ENCODE measurements at places on chromosomes 6 and 20. TPM values are rescaled to one million over a fixed set of nuclear protein-coding genes. Genes with fewer than 3 reads are reported as not detected.
A peak's percentile ranks its signal among the peaks of the same experiment; 100 is the strongest.

GRCh38 chr20:56841346-56841908 lies 212.3 kb downstream of the TFAP2C start:
- DNase-seq = no peak

DNA sequence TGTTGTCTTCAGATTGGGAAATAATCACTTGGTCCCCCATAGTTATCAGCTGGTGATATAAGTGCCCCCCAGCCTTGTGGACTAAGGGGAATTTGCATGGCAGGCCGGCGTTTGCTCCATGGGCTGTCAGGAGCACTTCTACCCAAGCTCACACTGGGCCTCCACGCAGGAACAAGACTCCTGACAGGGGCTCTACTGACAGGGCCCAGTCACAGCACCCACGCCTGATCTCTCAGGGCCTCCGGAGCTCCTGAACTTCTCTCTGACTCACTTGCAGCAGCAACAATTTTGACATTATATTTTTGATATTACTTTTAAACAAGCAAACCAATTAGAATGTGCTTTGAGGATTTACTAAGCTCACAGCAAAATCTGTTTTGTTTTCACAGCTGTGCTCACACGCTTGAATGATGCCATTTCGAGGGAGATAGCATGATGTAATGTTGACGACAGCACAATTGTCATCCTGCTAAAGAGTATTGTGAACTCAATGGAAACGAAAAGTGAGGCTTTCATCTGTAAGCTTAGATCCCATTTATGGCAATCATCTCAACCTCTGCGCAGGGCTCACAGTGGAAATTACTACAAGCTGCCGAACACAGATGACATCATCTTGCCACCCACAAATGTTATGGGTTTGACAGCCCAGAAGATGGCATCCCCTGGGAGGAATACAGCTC lies 28.7 kb upstream of the TXNDC5 start:
- no peak for DNase-seq

DNA sequence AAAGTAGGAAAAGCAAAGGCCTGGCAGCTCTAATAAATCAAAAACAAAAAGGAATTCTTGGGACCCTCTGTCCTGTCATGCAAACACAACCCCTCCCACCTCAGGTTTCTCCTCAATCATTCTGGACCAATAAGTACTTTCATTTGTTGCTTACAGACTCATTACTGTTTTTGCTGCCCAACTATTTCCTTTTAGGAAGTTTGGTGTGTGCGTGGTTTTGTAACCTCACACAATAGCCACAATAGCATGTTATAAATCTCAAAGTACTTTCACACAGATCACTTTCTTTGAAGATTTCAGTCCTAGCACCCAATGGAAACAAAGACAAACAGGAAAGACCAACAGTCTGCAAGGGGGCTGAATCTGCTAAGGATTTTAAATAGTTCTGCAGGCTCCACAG lies 4.5 kb downstream of the MRPL14 start:
- DNase-seq = no peak

The KCNK15 gene
- 11.0 TPM for total RNA-seq

GRCh38 chr6:43941174-43941573 lies 171.2 kb downstream of the VEGFA start:
- DNase-seq = no peak

DNA sequence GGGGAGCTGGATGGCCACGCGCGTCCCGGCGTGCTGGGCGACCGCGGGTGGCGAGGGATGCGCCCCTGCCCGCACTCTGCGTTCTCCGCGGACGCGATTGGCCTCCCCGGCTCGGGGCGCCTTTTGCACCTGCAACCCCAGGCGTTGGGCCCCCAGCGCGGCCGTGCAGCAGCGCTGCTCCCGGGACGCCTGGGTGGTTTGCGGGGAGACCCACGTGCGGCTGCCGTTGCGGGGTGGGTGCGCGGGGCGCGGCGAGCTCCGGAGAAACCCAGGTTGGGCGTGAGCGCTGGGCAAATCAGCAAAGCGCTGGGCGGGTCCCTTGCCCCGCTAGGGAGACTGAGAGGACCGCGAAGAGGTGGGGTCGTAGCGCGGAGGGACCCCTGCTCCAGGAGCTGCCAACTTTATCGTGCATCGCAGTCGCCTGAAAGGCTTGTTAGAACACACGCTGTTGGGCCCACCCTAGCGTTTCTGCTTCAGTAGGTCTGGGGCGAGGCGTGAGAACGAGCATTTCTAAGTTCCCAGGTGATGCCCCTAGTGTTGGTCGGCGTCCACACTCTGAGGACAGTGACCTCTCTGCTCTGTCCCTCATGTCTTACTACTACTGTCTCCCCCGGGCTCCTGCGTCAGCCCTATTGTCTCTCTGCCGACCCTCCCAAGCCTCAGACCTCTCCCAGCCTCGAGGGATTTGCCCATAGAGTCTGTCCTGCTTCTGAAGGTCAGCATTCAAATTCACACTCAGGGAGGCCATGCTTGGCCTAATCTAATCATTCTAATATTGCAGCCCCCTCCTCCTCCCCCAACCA lies 538 bp upstream of the ZFP64 start:
- peak; percentile 45 for DNase-seq

- no peak for DNase-seq
These were observed 14.2 kb downstream of the ITCH start for GRCh38 chr20:34377072-34377847.

The FAM83C gene
- total RNA-seq = 0.11 TPM

DNA sequence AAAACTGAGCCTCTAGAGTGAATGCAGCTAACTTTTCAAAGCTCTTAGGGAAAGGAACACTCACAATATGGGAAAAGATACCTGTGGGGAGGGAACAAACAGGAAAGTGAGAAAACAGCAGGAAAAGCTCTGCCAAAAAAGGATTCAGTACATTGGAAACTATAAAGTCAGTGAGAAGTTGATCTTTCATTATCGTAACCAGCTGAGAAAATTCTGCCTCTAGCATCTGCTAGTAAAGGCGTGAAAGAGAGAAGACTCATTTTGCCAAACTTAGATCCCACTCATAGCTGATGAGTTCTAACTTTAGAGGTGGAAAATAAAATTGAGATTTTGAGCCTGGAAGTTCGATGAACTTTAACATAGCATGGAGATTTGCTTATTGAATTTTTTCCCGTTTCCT lies 321.8 kb upstream of the RNF217 start:
- no peak for DNase-seq

- DNase-seq = no peak
These were observed 6.5 kb upstream of the SCRT2 start for GRCh38 chr20:682123-682522.

The PRND gene
- not detected for total RNA-seq

DNA sequence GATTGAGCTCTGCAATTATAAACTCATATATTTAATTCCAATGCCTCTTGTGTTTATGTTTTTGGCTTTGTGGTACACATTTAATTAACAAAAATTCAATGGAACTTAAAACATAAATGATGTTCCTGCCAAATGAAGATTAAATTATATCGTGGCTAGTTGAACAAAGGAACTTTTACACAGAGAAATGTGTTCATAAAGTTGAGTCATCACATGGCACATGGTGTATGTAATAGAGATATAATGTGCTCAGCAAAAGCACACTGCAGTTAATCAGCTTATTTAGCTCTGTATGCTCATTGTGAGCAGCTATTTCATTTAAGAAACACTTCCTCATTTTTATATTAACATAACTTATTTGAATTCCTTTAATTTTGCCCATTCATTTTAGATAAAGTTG lies 1295.6 kb upstream of the CITED2 start:
- no peak for DNase-seq

GRCh38 chr6:21087188-21087587 lies 506.4 kb upstream of the SOX4 start:
- no peak for DNase-seq

The TMEM14C gene
- total RNA-seq = 140 TPM

The DLK2 gene
- total RNA-seq = not detected

GRCh38 chr20:37880726-37881591 lies 22.0 kb upstream of the VSTM2L start:
- DNase-seq = peak; percentile 53

DNA sequence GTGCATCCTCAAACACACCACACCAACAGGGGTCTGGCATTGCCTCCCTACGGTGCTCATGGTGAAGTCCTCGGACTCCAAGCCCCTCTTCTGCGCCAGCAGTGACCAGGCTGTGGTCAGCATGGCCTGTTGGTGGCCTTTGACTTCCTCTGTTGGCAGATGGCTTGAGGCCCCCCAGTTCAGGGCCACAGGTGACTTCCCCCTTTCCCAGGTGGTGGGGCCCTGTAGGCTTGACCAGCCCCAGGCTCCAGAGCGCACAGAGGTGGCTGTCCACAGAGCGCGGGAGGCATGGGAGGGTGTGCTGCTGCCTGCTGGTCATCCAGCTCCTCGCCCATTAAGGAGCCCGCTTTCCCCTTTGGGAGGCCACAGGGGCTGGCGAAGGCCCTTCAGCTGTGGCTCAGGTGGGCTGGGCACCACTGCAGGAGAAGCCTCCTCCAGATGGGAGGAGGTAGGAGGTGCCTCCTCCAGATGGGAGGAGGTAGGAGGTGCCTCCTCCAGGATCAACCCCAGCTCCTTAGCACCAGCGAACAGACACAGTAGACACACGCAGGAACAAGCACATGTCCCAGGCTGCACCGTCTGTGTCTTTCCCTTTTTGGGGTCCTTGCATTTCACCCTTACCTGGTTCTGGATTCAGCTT lies 52.1 kb upstream of the BHLHE23 start:
- peak; percentile 45 for DNase-seq

DNA sequence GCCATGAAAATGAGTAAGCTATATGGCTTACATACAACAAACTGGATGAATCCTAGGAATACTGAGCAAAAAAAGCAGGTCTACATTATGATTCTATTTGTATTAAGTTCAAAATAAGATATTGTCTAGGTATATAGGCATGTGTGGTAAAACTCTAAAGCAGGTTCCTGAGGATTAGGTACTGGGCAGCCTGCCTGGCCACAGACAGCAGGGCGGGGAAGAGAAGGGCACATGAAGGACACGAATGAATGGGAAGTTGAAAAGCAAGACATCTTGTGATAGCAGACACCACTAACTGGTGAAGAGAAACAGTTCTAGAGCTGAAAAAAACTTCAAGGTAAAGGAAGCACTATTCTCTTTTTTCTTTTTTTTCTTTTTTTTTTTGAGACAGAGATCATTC lies 72.6 kb upstream of the SLC4A11 start:
- DNase-seq = no peak

The PTK6 gene
- total RNA-seq = 0.19 TPM

The OPRM1 gene
- total RNA-seq = 0.19 TPM
